Activated naive CD4-positive, alpha-beta T cell treated with anti-CD3 and anti-CD28 coated beads for 36 hours (primary cell): ENCODE measurements at places on chromosomes 1 and 21.

DNA sequence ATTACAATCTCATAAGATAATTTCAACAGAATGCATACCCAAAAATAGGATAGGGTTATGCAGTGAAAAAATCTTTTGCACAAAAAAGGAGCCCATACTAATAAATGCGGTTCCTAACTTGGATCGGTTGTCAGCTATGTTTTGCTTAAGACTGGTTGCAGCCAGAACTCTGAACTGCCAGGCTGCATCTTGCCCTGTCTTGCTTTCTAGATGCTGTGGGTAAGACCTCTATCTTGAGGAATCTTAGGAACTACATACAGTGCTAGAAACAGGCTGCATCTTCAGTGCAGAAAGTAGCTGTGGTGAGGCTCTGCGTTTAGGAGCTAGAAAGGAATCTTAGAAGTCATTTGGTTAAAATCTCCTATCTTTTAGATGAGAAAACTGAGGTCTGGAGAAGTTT is 45.6 kb upstream of the PLA2G4A start:
- DNase-seq, result no peak

DNA sequence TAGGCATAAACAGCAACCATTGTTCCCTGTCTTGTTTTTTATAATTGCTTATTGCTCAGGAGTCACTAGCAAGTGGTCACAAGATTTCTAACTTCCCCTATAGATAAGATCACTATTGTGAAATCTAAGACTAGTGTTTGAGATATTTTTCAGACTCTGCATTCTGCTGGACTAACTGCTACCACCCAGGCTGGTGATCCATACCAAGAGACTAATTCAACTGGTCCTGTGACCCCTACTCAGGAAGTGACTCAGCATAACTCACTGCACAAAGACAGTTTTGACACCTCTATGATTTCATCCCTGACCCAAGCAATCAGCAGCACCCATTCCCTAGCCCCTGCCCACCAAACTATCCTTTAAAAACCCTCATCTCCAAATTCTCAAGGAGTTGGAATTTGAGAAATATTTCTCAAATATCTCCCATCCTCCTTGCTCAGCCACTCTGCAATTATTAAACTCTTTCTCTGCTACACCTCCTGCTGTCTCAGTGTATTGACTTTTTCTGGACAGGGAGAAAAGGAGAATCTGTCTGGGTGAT is 52.7 kb downstream of the TRIM33 start:
- peak; percentile 22 for DNase-seq

DNA sequence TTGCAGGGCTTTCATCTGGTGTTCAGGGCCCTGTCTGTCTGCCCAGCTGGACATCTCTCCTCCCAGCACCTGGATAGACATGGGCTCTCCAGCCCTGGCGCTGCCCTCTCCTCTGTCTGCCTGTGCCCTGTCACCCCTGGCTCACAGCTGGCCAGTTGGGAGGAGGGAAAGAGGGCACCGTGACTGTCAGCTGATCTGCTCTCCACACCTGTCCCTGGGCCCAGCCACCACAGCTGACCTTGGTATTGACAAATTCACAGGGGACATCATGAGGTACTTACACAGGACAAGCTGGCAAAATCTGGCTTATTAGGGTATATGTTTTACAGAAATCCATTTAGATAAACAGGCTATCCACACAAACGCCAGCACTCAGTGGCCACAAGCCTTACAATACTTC is 8.3 kb downstream of the TNR start:
- no peak for DNase-seq

DNA sequence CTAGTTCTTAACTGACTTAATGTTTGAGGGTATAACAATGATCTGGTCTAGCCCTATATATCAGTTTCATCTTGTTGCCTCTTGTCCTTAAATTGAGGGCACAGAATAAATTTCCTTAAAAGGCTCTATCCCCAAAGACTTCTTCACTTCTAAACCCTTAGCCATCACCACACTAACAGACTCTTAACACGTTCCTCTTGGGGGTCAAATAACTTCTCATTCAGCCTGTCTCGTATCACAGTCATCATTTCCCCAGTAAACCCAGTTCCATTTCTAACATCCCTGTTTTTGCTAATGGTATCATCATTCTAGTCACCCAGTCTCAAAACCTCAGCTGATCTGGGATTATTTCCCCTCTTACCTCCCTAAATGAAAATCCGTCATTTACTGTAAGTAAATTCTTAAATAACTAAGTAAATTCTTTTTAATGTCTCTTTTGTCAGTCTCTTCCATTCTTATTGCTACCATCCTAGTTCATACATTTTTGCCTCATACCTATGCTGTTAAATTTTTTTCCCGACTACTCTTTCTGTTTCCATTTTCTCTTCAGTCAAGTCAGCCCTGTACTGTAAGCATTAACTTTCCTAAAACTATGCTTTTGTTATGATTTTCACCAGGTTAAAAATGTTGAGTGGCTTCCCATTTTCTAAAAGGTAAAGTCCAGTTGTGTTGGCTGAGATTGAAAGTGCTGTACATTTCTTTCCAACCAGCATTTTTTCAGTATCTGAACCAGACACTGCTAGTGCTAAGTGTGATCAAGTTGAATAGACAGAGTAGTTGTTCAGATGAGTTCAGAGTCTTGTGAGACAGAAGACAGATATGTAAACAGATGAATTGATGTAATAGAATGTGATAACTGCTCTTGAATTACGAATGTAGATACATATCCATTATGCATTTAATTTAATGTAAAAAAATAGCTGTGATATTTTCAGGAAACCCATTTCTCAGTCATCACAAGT is 6.9 kb downstream of the CTTNBP2NL start:
- no peak for DNase-seq

- peak; percentile 92 for DNase-seq
Observed at GRCh38 chr1:171654942-171655745, 2.7 kb upstream of the MYOC start.

DNA sequence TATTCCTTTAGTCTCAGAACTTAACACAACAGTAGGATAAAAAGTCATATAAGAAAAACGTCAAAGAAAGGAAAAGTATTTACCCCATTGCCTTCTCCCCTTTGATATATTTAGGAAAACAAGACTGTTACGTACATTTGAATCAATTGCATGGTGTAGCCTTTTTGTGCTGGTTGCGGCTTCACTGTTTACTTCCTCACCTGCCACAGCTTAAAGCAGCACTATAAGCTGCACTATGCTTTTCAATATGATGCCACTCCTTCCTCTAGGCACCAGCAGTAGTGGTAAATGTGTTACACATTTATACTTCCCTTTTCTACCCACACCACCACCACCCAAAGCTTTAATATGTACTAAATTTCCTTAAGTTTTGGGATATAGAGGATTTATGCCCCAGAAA is 111.1 kb downstream of the ATP1B1 start:
- no peak for DNase-seq

- DNase-seq, result no peak
Observed at GRCh38 chr1:179155615-179156014, 73.7 kb downstream of the TOR3A start.

GRCh38 chr1:195195423-195196057 is 1412.7 kb downstream of the KCNT2 start:
- DNase-seq, result peak; percentile 10

- no peak for DNase-seq
Observed at GRCh38 chr1:152919071-152919470, 10.7 kb downstream of the IVL start.

DNA sequence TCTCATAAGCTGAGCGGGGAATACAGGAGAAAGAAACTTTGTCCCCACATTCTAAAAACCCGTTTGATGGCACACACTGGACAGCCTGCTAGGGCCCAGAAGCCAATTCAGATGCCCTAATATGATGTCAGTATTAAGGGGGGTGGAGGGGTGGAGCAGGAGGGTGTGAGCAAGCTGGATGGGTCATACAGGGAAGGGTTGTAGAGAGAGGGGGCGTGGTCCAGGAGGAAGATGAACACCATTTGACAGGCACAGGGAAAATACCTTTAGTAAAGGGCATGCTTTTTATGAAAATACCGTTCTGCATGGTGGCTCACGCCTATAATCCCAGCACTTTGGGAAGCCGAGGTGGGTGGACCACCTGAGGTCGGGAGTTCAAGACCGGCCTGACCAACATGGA is 6.0 kb downstream of the TARS2 start:
- DNase-seq, result no peak

DNA sequence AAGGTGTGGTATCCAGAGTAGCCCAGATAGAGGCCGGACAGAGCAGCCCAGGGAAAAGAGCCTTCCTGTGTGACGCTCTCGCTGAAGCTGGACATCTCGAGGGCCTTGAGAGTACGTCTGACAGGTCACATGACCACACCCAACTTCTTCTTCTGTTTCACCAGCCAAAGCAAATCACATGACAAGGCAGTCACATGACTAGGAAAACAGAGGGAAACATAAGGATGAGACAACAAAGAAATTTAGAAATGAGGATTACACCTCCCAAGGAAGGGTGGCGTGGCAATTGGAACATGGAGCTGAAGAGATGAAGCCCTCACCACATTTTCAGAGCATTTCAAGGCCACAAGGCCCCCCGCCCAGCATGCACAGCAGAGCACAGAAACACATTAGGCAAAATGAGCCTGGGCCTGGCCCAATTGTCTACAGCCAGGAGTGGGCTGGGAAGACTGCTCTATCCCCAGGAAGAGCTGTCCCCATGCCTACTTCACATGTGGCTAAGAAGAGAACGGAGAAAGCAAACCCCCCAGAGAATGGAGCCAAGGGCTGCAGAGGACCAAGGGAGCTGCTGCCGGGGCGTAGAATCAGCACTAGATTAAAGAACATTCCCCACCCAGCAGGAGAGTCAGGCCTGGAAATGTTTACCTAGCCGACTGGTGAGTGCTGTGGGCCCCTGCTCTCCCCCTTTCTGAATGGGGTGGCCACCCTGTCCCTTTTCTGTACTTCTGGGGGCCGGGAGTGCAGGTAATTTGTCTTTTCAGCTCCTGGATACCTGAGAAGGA is 305.1 kb downstream of the NPHP4 start:
- no peak for DNase-seq

GRCh38 chr1:167173516-167174184 is 47.0 kb upstream of the POU2F1 start:
- no peak for DNase-seq

- no peak for DNase-seq
Observed at GRCh38 chr1:67811781-67812180, 21.5 kb downstream of the GNG12 start.

GRCh38 chr1:36803868-36804570 is 230.3 kb downstream of the GRIK3 start:
- DNase-seq, result no peak

- DNase-seq, result no peak
Observed at GRCh38 chr1:244347942-244348341, 103.8 kb downstream of the ADSS2 start.

DNA sequence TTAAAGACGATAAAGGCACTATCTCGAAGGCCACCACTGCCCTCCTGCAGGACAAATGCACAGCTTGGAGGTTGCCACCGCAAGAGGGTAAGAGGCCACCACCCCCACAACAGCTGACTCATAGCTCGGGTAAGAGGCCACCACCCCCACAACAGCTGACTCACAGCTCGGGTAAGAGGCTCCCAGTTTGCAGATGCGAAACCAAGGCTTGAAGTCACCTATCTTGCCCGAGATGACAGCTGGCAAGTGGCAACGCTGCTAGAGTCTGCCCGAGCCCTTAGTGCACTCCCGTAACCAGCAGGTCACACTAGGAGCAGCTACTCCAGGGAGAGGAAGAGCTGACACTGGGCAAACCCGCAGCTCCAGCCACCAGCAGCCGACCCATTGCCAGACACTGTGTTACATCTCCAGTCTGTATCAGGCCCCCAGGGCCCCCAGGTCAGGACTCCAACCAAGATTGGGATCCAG is 17.1 kb upstream of the SPSB1 start:
- DNase-seq, result peak; percentile 85

GRCh38 chr1:220012259-220012658 is 34.0 kb downstream of the EPRS1 start:
- no peak for DNase-seq

- DNase-seq, result no peak
Observed at GRCh38 chr1:36602184-36602583, 119.5 kb upstream of the CSF3R start.

DNA sequence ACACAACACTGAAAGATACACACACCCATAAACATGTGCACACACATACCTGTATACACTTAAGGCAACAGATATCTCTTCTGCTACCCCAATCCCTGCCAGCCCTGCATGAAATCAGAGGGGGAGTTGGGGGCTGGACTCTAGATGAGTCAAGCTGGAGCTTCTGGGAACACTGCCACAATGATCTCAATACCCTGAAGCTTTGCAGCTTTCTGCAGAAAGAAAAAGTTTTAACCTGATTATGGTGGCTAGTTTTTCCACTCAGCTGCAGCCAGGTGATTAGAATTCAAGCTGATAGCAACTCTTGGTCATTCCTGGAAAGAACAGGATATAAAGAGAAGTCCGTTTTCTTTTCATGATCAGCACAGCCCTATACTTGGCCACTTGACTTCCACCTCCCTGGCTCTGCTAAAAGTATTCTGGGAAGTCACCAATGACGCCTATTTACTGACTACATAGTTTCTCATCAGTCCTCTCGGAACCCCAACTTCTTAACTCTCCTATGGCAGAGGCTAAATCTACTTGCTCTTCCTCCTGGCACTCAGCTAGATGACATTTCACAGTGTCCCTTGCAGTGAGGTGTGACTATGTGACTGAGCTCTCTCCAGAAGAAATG is 20.7 kb upstream of the DNASE2B start:
- no peak for DNase-seq

- peak; percentile 7 for DNase-seq
Observed at GRCh38 chr21:45552696-45553391, 10.6 kb upstream of the SLC19A1 start.

DNA sequence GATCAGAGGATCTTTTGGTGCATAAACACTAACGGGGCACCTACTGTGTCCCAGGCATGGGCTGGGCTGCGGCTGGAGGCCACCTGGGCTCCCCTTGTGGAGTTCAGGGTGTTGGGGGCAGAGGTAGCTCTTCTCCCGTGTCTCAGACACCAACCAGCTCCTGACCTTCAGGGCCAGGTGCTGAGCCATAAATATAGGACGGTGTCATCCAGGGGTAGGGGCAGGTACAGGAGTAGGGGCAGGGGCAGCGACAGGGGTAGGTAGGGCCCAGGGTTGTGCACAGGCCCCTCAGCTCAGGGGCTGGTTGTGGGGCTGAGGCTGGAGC is 18.0 kb upstream of the LRRC3 start:
- no peak for DNase-seq

GRCh38 chr1:30263888-30264671 is 459.3 kb downstream of the MATN1 start:
- no peak for DNase-seq

- DNase-seq, result no peak
Observed at GRCh38 chr1:221862971-221863370, 121.1 kb upstream of the DUSP10 start.

DNA sequence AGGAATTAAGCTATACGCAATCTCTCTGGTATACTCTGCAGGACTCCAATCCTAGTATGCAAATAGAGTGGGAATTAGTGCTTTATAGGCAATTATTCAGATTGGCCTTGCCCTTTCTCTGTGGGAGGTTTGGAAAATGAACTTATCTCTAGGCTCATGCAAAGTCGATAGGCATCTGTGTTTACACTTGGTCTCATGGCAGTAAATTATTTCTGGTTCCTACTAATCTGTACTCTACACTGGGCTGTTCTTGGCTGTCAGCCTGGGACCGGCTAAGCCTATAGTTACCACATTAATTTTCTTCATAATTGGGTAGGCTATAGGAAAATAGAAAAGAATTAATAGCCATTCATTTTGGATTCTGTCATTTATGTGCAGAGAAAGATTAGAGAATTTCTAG is 544.6 kb downstream of the AMY1C start:
- no peak for DNase-seq

- DNase-seq, result no peak
Observed at GRCh38 chr21:43944757-43945156, 67.4 kb upstream of the TRAPPC10 start.

GRCh38 chr1:152412756-152413155 is 1.3 kb downstream of the CRNN start:
- DNase-seq, result no peak
